ENCODE measurements at places on chromosomes 4 and X.

GRCh38 chrX:41384051-41384705 lies 50.2 kb downstream of the DDX3X start:
- peak; percentile 75 for DNase-seq

GRCh38 chr4:120263618-120264017 lies 197.0 kb upstream of the MAD2L1 start:
- no peak for DNase-seq

DNA sequence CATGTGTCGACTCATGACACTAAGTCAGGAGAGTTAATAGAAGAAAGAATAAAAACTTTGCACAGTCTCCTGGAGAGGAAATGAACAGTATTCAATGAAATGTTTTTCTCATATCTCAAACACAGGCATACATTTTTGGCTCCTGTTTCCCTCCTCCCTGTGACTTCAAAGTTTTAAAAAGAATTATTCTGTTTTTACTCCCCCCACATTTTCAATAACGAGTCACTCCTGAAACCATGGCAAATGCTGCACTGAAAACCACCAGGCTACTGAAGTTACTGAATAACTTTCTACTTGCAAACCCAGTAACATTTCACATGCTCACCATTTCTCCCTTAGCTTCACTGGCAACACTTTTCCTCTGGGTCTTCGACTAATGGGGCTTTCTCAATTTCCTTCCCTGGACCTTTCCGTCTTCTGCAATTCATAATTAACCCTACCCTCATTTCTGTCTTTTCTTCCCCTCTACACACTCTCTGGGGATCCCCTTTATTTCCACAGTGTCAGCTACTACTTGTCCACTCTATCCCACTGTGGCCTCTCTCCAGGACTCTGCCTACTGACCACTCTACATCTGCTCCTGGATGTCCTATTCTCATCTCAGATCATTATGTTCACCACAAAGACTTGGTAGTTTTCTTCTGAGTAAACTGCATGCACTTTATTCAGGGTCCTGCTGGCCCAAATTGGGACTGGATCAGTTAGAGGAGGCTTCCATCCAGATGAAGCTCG lies 225.8 kb upstream of the ETNPPL start:
- DNase-seq, result no peak

DNA sequence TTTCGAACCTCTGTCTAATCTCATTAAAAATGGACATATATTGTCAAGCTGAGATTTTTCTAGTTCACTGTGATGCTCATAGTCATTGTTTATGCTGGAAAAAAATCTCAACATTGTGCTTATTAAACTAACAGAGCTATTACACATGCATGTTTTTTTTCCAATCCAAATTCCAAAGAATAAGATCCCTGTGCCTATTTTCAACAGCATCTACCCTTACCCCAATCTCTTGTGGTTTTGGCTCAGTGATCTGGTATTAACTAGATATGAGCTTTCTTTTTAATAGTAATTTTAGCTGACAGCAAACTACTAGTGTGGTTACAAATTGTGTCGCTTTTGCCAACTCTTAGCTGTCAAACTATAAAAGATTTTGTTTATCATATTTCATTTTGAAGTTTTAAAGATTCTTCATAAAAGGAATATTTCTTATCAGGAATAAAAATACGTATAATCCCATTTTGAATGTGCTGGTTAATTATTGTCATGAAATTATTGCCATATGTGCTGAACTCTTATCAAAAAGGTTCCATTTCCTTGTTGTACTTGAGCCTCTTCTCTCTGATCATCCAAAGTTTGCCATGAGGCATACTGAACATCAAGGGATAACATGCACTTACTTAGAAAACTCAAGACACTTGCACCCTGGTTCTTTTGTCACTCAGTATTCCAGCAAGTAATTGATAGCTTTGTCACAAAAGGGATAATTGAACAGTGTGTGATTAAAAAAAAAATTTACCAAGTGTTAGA lies 241.2 kb downstream of the ARHGAP24 start:
- DNase-seq, result no peak

DNA sequence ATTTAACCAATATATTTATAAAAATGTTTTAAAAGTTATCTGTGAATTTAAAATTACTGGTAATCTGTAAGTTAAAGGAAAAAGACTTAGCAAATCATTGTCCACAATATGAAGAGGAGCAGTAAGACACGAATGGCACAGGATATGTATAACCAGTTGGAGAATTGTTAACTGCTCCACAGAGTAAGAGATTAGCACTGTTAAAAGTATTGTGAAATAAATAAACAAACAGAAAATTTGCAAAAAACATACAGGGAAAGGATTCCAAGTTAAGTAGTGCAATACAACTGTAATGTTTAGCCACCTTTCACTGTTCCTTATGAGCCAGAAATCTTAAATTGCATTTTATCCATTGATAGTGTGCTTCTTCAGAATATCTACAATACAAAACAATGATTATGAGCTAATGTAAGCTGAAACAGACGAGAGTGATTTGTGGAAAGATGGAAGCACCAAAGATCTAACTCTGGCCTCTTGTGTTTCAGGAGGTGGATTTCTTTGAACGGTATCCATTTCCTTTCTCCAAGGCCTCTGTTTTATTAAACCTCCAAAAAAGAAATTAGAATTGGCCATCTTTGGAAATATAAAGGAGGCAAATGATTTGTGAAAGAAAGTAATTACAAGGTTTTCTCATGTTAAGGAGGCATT lies 188.4 kb downstream of the UNC5C start:
- no peak for DNase-seq

GRCh38 chrX:129641469-129641868 lies 13.3 kb downstream of the APLN start:
- DNase-seq, result no peak

Measured in CD4-positive, alpha-beta T cell treated with Interleukin-4 for 4 hours (primary cell).